ENCODE measurements at places on chromosomes 16 and 17. TPM values are rescaled to one million over a fixed set of nuclear protein-coding genes. Genes with fewer than 3 reads are reported as not detected.
A peak's percentile ranks its signal among the peaks of the same experiment; 100 is the strongest.

GRCh38 chr17:69869667-69870066 lies 205.4 kb upstream of the KCNJ16 start:
- no peak overlapping the region for H3K27ac ChIP-seq
- H3K27me3 ChIP-seq: no peaks in the 10 kb centered on the region
- H3K4me3 ChIP-seq: no peak overlapping the region

GRCh38 chr17:58318627-58319172 lies 9.9 kb downstream of the TSPOAP1 start:
- H3K27me3 ChIP-seq: no peaks in the 10 kb centered on the region
- H3K4me1 ChIP-seq: no peaks in the 10 kb centered on the region
- H3K36me3 ChIP-seq: no peaks in the 10 kb centered on the region

GRCh38 chr17:59451706-59452105 lies 113.7 kb upstream of the DHX40 start:
- H3K36me3 ChIP-seq: no peaks in the 10 kb centered on the region
- H3K4me1 ChIP-seq: no peaks in the 10 kb centered on the region
- no peak overlapping the region for H3K27ac ChIP-seq

DNA sequence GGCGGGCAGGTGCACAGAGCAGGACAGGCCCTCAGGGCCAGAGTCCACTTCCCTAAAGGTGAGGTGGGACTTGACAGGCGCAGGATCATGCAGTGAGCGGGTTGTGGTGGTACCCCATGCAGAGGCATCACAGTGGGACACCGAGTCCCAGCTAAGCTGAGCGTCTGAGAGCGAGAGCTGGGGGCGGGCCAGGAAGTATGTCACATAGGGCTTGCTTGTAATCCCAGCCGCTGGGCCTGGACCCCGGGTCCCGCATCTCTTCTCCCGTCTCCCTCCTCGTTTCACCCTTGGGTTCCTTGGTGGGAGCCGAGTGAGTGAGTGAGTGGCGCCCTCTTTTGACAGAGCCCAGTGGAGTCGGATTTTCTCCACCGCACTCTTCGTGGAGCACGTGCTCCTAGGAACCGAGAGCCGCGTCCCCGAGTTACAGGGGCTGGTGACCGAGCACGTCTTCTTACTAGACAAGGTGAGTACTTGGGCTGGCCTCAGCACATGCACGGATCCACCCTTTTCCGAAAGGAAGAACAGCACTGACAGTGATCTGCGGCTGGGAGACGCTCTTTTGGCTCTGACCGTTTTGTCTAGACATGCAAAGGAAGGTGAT lies 50.8 kb upstream of the ENDOV start:
- H3K27me3 ChIP-seq: no peaks in the 10 kb centered on the region
- peaks cover 5% of the 10 kb centered on the region for H3K36me3 ChIP-seq
- H3K4me1 ChIP-seq: peaks cover 13% of the 10 kb centered on the region
- peak overlapping the region; percentile 10 for H3K27ac ChIP-seq
- peak; percentile 31 for DNase-seq

- no peaks in the 10 kb centered on the region for H3K4me1 ChIP-seq
- H3K27me3 ChIP-seq: no peaks in the 10 kb centered on the region
- no peak for DNase-seq
- no peak overlapping the region for H3K4me3 ChIP-seq
- H3K36me3 ChIP-seq: no peaks in the 10 kb centered on the region
Observed at GRCh38 chr17:1201132-1201702, 21.4 kb upstream of the ABR start.

- H3K36me3 ChIP-seq: no peaks in the 10 kb centered on the region
- no peaks in the 10 kb centered on the region for H3K27me3 ChIP-seq
- no peak for DNase-seq
- no peak overlapping the region for H3K4me3 ChIP-seq
Observed at GRCh38 chr16:64910356-64910755, 211.5 kb downstream of the CDH11 start.

- H3K27me3 ChIP-seq: peaks cover 3% of the 10 kb centered on the region
- H3K36me3 ChIP-seq: no peaks in the 10 kb centered on the region
- no peak overlapping the region for H3K4me3 ChIP-seq
Observed at GRCh38 chr17:20114466-20114865, 105.3 kb downstream of the SPECC1 start.

Gene TBC1D3L
- total RNA-seq: 6.8 TPM

- no peak for DNase-seq
- H3K36me3 ChIP-seq: no peaks in the 10 kb centered on the region
- no peak overlapping the region for H3K4me3 ChIP-seq
- H3K27ac ChIP-seq: no peak overlapping the region
Observed at GRCh38 chr16:14337303-14338191, 266.4 kb downstream of the MRTFB start.

GRCh38 chr17:60637683-60638082 lies 37.7 kb downstream of the PPM1D start:
- no peak overlapping the region for H3K4me3 ChIP-seq
- H3K4me1 ChIP-seq: no peaks in the 10 kb centered on the region
- no peaks in the 10 kb centered on the region for H3K27me3 ChIP-seq
- no peak for DNase-seq
- H3K36me3 ChIP-seq: no peaks in the 10 kb centered on the region

DNA sequence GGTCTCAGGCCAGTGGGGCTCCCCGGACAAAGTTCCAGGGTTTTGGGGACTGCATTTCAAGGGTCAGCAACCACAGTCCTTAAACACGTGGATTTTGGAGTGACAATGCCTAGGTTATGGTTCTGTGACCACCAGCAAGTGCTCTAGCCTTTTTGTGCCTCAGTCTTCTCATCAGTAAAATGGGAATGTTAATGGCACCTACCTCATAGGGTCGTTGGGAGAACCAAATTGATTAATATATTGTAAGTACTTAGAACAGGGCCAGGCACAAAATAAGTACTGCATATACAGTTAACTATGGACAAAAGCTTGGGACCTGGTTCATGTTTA lies 13.8 kb downstream of the IL4R start:
- no peaks in the 10 kb centered on the region for H3K4me1 ChIP-seq
- no peaks in the 10 kb centered on the region for H3K27me3 ChIP-seq
- DNase-seq: no peak
- H3K36me3 ChIP-seq: peaks cover 3% of the 10 kb centered on the region

DNA sequence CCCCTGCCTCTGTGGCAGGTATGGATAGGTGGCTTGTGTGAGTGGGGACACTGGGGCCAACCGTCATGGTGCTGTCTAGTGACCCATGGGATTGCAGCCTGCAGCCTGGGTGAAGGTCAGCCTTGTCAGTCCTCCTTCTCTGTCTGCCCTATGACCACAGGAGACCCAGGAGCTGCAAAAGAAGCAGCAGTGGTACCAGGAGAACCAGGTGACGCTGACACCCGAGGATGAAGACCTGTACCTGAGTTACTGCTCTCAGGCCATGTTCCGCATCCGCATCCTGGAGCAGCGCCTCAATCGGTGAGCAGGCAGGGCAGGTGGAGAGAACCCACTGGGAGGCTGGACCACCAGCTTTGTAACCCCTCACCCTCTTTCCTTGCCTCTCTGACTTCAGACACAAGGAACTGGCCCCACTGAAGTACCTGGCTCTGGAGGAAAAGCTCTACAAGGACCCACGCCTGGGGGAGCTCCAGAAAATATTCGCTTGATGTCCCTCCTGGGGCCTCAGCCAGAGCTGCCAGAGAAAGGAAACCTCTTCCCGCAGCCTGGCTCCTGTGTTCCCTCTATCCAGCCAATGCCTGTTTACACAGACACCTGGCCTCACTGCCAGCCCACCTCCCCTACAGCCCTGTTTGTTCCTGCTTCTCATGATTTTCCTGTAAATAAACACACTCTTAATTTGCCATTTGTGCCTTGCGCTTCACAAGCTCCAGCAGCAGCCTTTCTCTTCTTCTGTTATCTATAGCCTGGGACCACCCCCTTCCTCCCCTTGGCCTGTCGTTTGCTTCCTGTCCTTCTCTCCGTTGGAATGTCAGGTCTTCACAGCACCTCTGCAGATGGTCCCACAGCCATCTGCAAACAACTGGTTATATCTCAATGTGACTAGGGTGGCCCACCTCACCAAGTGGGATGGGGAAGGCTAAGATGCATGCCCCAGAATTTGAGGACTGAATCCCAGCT lies 4.5 kb upstream of the KATNB1 start:
- no peak overlapping the region for H3K27ac ChIP-seq
- H3K27me3 ChIP-seq: no peaks in the 10 kb centered on the region
- peak; percentile 33 for DNase-seq
- H3K4me3 ChIP-seq: no peak overlapping the region
- H3K4me1 ChIP-seq: peaks cover 3% of the 10 kb centered on the region

Gene KRTAP4-3
- total RNA-seq: not detected

DNA sequence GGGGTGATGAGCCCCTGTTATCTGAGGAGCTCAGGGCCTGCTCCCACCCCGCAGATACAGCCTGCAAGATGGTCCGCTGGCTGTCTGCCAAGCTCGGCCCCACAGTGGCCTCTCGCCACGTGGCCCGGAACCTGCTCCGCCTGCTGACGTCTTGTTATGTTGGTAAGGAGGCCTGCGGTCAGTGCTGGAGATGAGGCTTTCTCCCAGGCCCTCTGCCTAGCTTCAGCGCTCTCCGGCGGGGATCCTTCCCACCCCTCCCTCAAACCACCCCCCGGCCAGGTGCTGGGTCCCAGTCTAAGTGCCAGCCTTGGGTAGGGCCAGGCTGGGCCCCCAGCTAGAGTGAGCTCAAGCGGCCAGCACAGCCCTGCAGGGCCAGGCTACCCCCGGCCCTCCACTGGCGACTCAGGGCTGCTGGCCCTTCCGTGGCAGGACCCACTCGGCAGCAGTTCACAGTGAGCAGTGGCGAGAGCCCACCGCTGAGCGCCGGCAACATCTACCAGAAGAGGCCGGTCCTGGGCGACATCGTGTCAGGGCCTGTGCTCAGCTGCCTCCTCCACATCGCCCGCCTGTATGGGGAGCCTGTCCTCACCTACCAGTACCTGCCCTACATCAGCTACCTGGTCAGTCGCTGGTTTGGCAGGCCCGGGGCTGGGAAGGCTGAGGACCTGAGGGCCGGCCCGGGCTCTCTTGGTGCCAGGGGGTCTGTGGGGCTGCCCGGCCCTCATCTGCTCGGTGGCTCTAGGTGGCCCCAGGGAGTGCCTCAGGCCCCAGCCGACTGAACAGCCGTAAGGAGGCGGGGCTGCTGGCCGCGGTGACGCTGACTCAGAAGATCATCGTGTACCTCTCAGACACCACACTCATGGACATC lies 6.1 kb downstream of the WDR81 start:
- H3K36me3 ChIP-seq: no peaks in the 10 kb centered on the region
- H3K27me3 ChIP-seq: no peaks in the 10 kb centered on the region
- H3K4me1 ChIP-seq: no peaks in the 10 kb centered on the region
- H3K4me3 ChIP-seq: no peak overlapping the region

DNA sequence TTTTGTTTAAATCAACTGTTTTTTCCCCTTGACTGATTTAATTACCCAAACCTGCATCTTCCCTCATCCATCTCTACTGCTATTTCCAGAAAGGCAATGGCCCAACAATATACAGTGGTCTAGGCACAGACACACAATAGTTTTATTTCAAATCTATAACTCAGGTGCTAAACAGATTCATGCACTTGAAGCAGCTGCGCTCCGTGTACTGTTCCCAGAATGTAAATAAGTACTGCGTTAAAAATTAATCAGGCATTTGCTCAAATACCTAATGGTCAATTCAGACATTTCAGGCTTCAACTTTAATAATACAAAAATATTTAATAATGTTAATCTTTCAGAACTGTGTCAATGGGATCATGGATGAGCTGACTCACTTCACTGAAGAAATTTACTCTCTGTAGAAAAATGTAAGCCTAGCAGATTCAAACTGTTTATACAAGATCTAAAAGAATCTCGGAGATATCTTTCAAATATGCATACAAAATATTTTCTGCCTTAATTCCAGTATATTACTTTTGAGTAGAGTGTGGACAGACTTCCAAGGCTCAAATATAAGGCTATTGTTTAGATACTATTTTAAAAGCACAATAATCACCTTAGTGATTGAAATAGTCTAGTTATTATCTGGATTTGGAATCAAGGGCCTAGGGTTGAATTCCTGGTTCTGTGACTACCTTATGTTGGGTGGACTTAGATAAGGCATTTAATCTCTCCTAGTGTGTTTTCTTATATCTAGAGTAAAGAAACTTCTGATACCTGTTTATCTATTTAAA lies 97.4 kb upstream of the PSMD7 start:
- no peak for DNase-seq
- no peaks in the 10 kb centered on the region for H3K27me3 ChIP-seq
- H3K4me3 ChIP-seq: no peak overlapping the region
- H3K4me1 ChIP-seq: peaks cover 5% of the 10 kb centered on the region

GRCh38 chr16:24508614-24509013 lies 30.8 kb upstream of the RBBP6 start:
- no peaks in the 10 kb centered on the region for H3K27me3 ChIP-seq
- H3K4me1 ChIP-seq: no peaks in the 10 kb centered on the region

DNA sequence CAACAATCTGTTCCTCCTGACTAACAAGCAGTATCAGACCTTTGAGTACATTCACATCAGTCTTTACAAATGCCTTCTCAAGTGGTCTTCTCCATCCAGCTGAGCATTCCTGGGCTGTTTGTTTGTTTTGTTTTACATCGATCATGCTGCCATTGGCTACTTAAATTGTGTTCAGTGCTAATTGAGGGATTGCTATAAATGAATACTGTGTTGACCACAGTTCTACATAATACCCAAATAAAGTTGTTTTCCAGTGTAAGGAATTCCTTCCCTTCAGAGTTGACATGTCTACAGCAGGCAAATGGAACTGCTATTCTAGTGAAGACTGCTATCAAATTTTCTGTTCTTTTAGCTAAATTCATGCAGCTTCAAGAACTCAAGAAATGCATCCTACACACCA lies 3.2 kb downstream of the CDH8 start:
- H3K27me3 ChIP-seq: peaks cover 17% of the 10 kb centered on the region
- no peaks in the 10 kb centered on the region for H3K4me1 ChIP-seq
- H3K4me3 ChIP-seq: no peak overlapping the region
- H3K36me3 ChIP-seq: no peaks in the 10 kb centered on the region

DNA sequence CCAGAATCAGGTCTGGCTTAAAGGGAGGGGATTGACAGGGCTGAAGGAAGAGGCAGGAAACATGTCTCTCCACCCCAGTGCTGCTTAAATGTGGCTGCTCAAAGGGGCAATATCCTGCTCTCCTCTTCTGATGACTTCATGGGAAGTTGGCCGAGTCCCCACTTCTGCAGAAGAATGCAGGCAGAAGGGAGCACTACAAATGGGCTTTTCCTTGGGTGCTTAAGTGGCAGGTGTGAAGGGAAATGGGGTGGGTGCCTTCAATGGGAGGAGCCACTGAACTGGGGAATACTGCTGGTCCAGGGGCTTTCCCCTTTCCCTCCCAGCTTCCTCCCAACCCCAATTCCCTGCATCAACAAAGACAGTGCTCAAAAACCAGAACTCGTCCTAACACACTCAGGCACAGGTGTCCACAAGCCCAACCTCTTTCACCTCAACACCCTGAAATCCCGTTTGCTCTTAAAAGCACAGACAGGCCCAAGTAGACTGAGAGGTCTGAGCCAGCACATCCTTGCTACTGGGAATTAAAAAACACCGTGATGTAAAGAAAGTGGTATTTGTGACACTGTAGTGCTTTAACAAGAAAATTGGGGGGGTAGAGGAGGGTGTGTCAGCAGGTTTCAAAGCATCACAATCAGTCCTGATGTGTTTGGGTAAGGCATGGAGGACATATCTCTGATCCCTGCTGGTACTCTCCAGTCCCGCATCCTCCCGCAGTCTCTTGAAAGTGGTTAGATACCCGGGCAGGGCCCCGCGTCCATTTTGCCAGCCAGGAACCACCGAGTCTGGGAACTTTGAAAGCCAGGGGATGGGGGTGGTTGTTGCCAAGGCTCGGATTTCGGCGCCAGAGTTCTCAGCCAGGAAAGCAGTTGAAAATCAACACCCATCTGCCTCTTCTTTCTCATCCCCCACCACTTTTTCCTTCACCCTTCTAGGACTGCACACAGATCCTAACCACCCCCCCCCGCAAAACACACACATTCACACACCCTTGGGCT lies 1.6 kb downstream of the CA10 start:
- H3K4me1 ChIP-seq: no peaks in the 10 kb centered on the region
- H3K36me3 ChIP-seq: no peaks in the 10 kb centered on the region
- no peak overlapping the region for H3K4me3 ChIP-seq
- peaks cover 15% of the 10 kb centered on the region for H3K27me3 ChIP-seq
- H3K27ac ChIP-seq: no peak overlapping the region
- no peak for DNase-seq
